ENCODE measurements at places on chromosomes 2 and 18.

GRCh38 chr2:192887337-192887736 is 692.6 kb upstream of the TMEFF2 start:
- DNase-seq = no peak

DNA sequence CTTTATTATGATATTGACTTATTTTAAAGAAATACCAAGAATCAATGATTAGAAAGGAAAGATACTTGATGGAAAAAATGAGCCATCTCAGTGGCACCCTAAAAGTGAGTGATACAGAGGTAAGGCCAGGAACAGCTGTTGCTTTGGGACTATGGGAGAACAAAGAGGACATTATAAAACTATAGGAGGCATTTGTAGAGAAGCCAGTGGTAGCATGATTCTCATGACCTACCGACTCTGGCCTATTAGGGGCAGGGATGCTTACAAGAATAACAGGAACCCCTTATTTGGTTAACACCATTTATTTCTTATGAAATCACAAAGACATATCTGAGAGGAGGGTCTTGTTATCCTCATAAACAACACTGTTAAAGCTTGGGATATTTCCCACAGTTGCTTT is 162.2 kb downstream of the RIT2 start:
- no peak for DNase-seq

DNA sequence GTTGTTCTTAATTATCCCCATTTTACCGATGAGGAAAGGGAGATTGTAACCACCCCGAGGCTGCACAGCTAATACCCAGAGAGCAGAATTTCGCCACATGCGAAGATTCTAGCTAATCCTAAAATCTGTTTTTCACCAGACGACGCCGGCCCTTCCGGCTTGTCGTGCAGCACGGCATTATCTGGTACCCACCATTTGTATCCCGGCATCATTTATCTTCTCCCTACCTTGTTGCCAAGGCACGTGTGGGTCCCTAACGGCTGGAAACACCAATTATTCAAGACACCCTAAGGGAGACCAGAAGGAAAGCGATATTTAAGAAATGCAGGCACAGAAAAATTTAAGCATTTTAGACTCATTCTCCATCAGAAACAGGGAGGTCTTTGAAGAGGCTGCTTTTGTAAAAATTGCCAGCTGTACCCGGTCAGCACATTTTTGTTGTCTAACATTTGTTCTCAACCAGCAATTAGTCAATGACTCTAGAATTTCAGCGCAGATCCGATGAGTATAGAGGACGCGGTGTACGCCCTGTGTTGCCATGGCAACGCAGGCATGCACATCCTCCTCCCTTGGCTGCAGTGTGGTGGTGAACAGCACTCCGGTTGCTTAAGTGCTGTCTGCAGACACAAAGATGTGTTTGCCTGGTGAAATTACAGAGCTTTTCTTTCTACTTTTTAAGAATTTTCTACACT is 111.6 kb downstream of the AGAP1 start:
- DNase-seq = no peak

GRCh38 chr2:17979707-17980106 is 101.2 kb downstream of the KCNS3 start:
- no peak for DNase-seq

DNA sequence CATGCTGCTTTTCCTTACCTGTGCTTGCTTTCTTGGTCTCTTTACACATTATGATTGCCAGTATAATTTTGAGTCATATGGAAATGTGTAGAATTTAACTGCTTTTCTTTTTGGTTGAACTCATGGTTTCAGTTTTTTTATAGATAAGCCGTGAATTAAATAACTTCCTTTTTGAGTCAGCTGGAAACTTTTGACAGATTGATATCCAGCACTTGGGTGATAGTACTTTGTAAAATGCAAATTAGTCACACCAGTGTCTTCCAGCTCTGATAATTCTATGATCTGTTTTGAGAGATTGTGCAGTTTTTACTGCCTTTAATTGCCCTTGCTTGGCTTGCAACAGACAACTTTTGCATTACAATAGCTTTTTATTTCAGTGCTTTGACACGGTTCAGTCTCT is 86.4 kb downstream of the NCOA1 start:
- no peak for DNase-seq

DNA sequence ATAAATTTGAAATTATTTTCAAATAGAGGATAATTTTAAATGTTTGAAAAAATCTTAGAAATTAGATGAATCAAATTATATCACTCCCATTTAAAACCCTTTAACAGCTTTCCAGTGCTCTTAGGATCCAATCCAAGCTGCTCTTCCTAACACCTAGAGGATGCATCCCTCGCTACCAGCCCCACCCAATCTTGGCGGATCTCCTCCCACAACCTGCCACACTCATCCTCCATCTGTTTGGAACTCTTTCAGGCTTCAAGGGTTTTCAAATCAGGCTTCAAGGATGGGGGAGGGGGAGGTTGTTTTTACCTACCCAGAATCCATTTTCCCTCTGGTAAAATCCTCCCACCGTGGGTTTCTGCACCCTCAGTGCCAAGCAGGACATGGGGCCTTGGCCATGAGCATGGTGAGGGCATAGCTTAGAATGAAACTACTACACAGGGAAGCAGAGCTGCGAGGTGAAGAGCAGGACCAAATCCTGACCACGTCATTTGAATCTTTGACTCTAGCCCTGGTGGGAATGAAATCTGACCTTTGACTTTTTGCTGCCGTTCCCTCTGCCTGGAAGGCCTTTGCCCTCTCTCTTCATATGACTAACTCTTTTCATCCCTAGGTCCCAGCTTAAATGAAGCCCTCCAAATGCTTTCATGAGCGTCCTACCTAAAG is 113.0 kb upstream of the MAPRE2 start:
- DNase-seq = no peak

DNA sequence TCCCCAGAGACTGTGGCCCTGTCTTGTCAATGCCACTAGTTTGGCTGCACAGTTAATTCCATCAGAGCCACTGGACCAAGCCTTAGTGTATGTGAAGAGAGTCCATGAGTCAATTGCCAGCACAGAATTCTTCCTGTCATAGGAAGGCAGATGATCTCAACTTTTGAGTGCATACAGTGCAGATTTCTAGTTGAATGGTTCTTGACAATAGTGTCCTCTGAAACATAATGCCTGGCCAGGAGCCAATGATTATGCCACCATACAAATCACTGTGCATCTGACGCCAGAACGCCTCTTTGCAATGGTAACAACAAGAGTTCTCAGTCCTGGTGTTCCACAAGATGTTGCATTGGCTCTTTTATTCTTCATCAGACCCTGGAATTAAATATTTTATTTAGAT is 7.1 kb downstream of the NEUROD1 start:
- DNase-seq = no peak

GRCh38 chr2:218319813-218320365 is 27.6 kb upstream of the TMBIM1 start:
- DNase-seq = no peak
